ENCODE measurements at places on chromosomes 3 and 15.

GRCh38 chr3:46990573-46991374, 11.3 kb downstream of the NBEAL2 start:
- DNase-seq = no peak

DNA sequence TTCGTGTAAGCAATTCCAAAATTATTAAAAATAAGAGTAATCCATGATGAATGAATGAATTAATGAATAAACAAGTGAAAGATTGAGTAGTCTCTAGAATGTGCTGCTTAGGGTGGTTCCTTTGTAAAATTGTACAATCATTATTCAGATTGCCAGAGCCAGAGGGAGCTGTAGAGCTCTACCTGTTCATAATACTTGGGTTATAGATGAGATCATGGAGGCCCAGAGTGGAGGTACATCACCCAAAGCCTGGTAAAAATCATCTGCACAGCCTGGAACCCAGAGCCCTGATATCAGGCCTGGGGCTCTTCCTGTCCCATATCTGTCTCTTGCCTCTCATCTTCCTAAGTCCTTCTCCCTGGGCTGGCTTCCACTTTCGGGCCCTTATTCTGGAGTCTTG, 297.2 kb downstream of the RPLP1 start:
- no peak for DNase-seq

- DNase-seq = no peak
Observed at GRCh38 chr15:48644827-48645557, 517 bp downstream of the FBN1 start.

- no peak for DNase-seq
Observed at GRCh38 chr15:99264125-99264524, 12.8 kb downstream of the LRRC28 start.

DNA sequence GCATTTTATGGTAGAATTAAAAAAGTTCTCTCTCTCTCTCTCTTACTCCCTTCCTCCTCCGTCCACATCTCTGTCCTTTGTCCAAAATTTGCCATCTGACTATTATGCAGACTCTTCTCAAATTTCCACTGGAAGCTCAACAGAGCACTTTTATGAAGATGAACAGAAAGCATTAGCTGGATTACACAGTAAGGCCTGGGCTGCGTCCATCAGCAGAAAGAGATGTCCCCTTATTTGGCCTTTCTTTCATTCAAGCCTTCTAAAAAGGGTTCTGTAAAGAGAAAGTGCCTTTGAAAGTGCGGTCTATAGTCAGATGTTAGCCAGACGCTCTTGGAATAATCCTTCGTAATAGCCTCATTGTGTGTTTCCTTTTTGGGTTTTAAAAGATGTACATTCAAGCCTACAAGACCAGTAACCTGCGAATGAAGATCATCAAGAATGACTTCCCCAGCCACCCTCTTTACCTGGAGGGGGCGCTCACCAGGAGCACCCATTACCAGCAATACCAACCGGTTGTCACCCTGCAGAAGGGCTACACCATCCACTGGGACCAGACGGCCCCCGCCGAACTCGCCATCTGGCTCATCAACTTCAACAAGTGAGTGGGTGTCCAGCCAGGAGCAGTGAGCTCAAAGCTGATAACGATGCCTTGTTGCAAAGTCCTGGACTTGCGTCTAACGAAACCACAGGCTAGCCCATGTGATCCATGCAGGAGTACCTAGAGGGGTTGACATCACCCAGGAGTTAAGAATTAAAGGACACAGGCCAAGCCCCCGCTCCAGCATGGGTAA, 53.1 kb downstream of the MESD start:
- no peak for DNase-seq

DNA sequence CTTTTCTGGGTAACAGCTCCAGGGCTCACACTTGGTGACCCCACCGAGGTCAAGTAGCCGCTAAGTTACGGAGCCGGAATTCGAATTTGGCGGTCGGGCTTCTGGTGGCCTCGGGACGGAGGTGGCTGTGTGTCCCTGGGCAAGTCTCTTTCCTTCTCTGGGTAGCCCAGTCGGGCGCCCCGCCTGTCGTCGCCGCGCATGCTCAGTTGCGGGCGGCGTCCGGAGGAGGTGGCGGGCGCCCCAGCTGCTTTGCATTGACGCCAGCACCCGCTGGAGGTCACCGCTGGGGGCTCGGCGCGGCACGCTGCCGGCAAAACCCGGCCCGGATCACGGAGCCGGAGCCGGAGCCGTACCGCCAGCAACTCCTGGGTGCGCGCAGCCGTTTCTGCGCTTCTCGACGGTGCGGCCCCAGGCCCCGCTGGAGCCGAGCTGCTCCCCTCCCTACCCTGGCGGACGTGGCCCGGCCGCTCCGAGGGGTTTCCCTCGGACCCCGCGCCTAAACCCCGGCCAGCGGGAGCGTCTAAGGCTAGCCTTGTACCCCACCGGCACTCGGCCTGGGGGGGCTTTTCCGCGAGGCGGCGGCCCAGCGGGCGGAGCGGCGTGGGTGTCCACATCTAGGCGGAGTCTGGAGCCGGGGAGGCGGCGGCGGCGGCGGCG, 474 bp upstream of the PDE8A start:
- DNase-seq = peak; percentile 89

- DNase-seq = no peak
Observed at GRCh38 chr15:57657619-57658018, 48.9 kb upstream of the POLR2M start.

DNA sequence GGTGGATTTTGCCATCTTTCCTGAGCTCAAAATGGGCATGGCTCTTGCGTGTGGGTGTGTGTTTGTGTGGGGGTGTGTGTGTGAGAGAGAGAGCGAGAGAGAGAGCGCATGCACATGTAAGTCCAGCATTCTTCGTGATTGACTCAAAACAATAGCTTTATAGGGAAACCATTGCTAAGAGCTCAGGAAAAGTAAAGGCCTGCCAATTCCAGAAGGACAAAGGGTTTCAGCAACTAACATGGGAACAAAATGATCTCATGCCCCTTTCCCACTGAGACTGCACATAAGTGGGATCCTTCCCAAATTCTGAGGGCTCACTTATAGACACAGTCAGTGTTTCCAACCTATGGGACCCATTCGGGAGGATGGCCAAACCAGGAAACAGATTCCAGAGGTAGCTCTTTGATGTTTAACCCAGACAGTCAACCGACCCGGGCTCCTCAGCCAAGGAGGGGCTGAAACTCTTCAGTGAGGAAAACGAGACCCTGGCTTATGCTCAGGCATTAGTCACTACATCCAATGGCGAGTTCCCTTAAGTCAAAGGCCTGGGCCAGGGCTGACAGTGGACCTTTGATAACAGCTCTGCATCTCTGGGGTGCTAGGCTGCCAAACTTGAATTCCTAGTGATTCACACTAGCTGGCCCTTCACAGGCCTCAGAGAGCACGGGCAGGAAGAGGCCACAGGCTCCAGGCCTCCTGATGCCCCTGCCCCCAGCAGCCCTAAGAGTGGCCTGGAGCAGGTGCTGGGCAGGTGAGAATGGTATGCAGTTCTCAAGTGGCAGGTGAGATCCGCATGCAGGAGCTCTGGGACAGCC, 305.0 kb upstream of the C2CD4B start:
- DNase-seq = no peak

GRCh38 chr3:190173426-190173825, 52.7 kb upstream of the P3H2 start:
- no peak for DNase-seq

DNA sequence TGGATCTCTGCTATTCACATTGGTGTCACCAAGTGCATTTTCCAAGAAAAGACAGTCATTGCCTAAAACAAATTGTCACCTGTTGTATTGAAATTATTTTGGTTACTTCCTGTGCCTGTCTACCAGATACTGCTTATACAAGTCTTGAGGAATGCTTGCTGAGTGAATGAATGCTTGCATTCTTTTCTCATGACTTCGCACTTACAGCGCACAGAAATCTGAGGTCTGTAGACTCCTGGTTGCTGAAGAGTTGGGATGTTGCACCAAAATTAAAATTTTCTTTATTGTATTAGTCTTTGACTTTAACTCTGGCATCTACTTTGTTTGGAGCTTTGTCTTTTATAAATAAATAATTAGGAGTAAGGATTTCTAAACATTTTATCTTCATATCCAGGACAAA, 28.4 kb downstream of the SH3GL3 start:
- no peak for DNase-seq

- no peak for DNase-seq
Observed at GRCh38 chr3:126751611-126752302, 47.7 kb downstream of the CHCHD6 start.

GRCh38 chr3:72274493-72275330, 489.8 kb upstream of the PROK2 start:
- DNase-seq = no peak

DNA sequence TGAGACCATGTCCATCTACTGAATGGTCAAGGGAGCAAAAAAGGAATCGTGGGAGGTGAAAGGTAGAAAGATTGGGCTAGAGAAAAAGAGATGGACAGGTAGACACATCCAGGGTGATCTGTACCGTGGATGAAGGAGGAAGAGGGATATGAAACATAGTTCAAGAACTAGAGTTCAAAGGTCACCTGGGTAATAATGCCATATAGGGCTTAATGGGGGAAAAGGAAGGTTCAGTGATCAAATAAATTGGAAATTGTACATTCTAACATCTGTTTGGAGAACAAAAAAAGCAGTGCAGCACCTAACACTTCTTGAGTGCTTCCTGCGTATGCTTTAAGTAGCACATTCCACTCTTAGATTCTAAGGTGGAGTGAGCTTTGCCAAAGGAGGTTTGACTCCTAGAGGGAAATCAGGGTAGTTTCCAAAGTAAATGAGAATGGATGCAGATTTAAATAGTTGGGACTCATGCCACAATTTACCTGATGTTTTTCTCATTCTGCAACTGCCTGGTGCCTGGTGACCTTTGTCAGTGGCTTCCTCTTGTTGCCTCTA, 46.6 kb downstream of the MITF start:
- DNase-seq = no peak

GRCh38 chr15:41892621-41893421, 1.0 kb downstream of the SPTBN5 start:
- DNase-seq = no peak

DNA sequence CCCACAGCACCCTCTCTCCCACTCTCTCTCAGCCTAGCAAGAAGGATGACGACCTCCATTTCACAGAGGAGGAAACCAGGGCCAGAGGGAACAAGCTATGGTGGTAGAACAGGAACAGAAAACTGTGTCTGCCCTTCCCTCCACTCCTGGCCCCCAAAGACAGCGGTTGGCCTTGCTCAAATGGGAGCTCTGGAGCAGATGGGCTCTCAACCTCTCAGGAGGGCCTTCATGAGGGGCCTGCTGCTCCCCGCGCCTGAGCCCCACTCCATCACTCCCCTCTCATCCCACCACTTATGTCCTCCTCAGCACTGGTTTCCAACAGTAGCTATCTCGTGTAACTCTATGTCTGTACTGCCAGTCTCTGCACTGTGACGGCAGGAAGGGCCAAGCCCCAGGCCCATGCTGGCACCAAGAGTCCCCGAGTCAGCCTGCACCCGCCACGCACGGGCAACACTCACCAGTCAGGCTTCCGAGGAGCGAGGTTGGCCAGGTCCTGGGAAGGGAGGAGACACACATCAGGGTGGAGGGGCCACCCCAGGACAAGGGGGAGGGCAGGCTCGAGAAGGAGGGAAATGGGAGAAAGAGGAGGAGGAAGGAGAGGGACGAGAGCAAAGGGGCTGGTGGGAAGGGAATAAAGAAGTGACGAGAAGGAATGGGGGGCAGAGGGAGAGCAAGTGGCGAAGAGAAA, 45.5 kb downstream of the PTH1R start:
- DNase-seq = no peak

GRCh38 chr3:146594843-146595482, 10.2 kb downstream of the PLSCR5 start:
- no peak for DNase-seq

DNA sequence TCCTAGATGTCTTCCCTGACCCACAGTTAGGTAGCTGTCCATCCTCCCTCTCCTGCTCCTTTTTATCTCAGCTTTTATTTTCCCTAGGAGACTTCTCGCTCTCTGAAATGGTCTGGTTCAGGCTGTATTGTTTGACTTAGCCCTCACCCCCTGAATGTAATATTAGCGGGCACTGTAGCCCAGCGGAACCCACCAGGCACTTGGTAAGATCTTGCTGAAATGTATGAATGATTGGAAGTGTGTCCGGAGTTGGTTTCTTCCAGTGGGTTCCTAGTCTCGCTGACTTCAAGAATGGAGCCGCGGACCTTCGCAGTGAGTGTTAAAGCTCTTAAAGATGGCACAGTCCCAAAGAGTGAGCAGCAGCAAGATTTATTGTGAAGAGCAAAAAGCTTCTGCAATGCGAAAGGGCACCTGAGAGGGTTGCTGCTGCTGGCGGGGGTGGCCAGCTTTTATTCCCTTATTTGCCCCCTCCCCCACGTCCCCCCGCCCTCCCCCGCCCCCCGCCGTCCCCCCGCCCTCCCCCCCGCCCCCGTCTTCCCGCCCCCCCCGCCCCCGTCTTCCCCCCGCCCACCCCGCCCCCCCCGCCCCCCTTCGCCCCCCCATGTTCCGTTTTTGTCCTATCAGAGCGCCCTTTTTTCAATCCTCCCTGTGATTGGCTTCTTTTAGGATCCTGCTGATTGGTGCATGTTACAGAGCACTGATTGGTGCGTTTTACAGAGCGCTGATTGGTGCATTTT, 694 bp upstream of the EEFSEC start:
- DNase-seq = no peak

DNA sequence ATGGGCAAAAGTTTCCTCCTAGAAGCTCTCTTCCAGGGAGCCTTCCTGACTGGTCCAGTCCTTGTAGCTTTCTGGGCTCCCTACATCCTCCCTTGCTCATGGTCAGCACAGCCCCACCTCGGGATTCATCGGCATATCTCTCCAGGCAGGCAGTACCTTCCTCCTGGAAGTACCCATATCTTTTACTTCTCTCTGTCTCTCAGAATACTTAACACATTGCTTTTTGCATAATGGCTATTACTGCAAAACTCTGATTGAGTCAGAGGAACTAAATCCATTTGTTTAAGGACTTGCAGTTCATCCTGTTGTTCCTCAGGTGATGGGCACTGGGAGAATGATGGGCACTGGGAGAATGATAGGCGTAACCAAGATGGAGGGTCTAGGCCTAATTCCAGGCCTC, 13.8 kb upstream of the ZBTB38 start:
- DNase-seq = no peak

DNA sequence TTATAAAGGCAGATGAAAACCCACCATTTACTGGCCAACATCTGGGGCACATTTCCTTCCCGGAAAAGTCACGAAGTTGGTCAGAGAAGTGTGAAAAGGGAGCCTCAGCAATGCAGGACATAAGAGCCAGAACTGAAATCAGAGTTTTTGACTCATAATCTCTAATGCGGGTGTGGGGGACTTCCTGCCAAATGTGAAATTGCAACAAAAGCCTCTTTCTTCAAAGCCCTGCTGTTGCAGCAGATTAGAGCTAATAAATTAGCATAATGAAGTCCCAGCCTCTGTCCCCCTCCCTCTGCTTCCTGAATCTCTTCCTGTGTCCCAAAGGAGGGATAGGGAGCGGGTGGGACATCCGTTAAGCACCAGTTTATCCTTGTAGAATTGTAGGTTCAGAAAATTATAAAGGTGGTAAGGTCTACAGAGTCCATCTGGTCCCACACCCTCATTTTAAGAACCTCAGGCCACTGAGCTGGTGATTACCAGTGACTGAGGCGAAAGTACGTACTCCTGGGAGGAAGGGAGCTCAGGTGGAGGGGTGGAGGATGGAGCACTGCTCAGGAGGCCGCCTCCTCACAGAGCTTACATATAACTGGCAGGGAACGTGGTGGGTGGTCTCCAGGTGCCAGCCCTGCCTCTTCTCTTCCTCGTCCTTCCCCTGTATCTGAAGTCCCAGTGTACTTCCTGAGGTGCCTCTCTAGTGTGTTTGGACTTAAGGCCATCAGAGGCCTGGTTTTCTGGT, 35.0 kb downstream of the ST6GAL1 start:
- no peak for DNase-seq
